ENCODE measurements at places on chromosomes 1 and 21. TPM values are rescaled to one million over a fixed set of nuclear protein-coding genes. Genes with fewer than 3 reads are reported as not detected.
A peak's percentile ranks its signal among the peaks of the same experiment; 100 is the strongest.

DNA sequence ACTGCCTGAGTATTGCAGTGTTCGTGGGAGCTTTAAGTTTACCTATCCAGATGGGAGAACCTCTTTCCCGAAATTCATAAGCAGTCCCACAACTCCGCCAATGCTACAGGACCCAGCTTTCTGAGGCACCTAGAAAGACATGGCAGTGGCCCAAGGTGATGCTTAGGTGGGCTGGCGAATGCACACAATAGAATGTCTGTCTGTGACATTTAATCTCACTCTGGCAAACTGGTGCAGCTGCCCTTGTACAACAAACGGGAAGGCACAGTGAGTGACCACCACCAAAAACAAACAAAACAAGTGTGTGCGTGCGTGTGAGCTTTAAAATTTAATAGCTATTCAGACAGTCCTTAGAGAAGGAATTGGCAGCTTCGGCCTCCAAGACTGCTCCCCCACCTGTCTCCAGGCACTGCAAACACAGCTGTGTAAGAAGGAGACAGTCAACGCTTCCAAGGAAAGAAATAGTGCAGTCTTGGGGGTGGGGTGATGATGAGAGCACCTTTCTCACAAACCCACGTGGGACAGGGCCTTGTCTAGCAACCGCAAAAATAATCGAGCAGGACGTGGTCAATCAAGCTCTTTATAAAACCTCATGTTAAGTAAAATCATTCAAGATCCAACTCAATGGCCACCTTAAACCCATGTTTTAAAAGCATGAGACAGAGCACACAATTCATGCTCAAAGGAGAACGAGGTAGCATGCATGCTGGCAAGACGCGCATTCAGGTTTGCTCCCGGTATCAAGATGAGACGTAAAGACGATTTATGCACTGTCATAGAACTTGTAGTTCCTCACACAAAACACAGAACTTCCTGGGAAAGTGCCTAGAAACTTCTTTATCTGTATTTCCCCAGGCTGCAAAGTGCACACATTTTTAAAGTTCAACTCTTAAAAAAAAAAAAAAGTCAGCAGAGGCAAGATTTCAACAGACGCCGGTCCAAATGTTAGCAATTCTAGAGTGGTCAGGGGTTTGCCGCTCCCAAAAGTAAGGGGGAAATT, 84.1 kb downstream of the TM2D1 start:
- H3K27me3 ChIP-seq = no peaks in the 10 kb centered on the region
- DNase-seq = no peak
- H3K36me3 ChIP-seq = no peaks in the 10 kb centered on the region
- H3K27ac ChIP-seq = peak overlapping the region; percentile 77

Gene PTGFR
- total RNA-seq = 3.8 TPM

GRCh38 chr1:179831852-179832699, 45.5 kb downstream of the TOR1AIP2 start:
- no peak overlapping the region for H3K27ac ChIP-seq
- H3K4me1 ChIP-seq = no peaks in the 10 kb centered on the region
- no peak overlapping the region for H3K4me3 ChIP-seq
- peak; percentile 89 for DNase-seq

GRCh38 chr1:195173753-195174152, 1434.5 kb downstream of the KCNT2 start:
- no peaks in the 10 kb centered on the region for H3K4me1 ChIP-seq
- no peak for DNase-seq
- no peaks in the 10 kb centered on the region for H3K27me3 ChIP-seq
- H3K36me3 ChIP-seq = no peaks in the 10 kb centered on the region

DNA sequence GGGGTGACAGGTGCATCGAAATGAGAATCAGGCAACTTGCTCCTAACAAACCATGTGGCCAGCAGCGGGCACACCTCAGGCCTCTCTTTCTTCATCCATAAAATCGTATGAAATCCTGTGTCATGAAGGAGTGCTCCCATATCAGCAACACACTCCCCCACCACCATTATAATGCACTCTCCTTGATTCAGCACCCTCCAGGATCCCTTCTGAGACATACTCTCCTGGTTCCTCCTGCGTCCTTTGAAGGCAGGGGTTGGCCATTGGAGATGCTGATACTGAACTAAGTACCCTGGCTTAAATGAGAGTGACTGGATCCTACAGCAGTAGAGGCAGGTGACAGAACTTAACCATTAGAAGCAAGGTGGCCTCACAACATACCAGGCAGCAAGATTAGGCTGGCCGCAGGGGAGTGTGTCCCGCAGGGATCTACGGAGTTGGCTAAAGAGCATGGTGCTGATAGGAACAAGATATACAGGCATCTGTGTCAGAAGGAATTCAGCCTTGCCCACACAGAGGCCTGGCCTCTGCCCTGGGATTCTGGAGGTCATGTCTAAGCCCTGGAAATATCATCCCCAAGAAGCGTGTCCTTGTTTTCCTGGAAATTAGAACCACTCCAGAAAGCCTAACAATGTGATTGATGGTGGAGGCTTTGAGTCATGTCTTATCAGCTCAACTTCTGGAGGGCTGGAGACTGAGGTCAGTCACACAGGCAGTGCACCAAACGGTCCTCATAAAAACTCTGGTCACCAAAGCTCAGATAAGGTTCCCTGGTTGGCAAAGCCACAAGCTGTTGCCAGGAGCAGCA, 16.8 kb downstream of the S100A7A start:
- no peak overlapping the region for H3K4me3 ChIP-seq
- peak; percentile 86 for DNase-seq
- H3K27ac ChIP-seq = no peak overlapping the region

Gene SLAMF1
- 1.2 TPM for total RNA-seq

Gene SLC16A1
- total RNA-seq = 31.6 TPM

Gene P3R3URF
- total RNA-seq = not detected

Gene PCAT6
- not detected for total RNA-seq

- H3K36me3 ChIP-seq = peaks cover 99% of the 10 kb centered on the region
- no peaks in the 10 kb centered on the region for H3K27me3 ChIP-seq
- H3K4me1 ChIP-seq = peaks cover 37% of the 10 kb centered on the region
- no peak overlapping the region for H3K4me3 ChIP-seq
- H3K27ac ChIP-seq = no peak overlapping the region
- DNase-seq = no peak
Measured at GRCh38 chr1:151238467-151238739, 16.1 kb upstream of the PSMD4 start.

Gene RCAN1
- 33.2 TPM for total RNA-seq

DNA sequence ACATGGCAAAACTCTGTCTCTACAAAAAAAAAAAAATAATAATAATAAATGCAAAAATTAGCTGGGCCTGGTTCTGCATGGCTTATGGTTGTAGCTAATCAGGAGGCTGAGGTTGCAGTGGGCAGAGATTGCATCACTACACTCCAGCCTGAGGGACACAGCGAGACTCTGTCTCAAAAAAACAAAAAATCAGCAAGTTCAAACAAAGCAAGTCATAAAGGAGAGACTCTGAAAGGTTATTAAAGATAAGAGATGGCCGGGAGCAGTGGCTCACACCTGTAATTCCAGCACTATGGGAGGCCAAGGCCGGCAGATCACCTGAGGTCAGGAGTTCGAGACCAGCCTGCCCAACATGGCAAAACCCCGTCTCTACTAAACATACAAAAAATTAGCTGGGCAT, 28.8 kb downstream of the COP1 start:
- DNase-seq = no peak
- H3K4me3 ChIP-seq = no peak overlapping the region
- H3K27ac ChIP-seq = no peak overlapping the region
- H3K27me3 ChIP-seq = no peaks in the 10 kb centered on the region

DNA sequence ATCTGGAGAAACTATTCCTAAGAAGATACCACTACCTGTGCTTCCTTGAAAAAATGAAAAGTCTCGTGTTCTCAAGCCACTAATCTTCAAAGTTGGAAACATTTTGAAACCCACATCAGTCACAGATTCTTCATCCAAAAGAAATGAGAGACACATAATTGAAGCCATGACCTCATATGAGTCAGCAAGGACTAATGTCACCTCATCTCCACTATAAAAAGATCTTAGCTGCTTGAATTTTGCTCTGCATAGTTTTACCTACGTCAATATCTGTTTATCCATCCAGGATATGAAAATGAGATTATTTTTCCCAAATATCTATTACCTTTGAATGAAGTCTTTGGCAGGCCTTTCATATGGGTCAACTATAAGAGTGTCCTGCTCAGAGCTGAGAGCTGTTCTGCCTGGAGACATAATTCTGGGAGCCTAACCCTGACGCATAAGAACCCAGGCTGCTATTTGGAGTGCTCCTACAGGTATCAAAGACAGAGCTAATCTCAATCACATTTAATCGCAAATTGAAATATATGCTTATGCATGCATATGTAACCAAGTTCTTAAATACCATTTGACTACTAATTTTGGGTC, 312.5 kb upstream of the PKN2 start:
- DNase-seq = no peak
- no peaks in the 10 kb centered on the region for H3K27me3 ChIP-seq
- H3K4me1 ChIP-seq = no peaks in the 10 kb centered on the region

GRCh38 chr1:219235903-219236481, 62.3 kb downstream of the LYPLAL1 start:
- no peak overlapping the region for H3K4me3 ChIP-seq
- H3K4me1 ChIP-seq = peaks cover 10% of the 10 kb centered on the region
- H3K27me3 ChIP-seq = no peaks in the 10 kb centered on the region
- H3K36me3 ChIP-seq = no peaks in the 10 kb centered on the region

Gene FAM72B
- not detected for total RNA-seq

Gene LRRC47
- 51.6 TPM for total RNA-seq

Gene NR5A2
- total RNA-seq = 0.83 TPM

DNA sequence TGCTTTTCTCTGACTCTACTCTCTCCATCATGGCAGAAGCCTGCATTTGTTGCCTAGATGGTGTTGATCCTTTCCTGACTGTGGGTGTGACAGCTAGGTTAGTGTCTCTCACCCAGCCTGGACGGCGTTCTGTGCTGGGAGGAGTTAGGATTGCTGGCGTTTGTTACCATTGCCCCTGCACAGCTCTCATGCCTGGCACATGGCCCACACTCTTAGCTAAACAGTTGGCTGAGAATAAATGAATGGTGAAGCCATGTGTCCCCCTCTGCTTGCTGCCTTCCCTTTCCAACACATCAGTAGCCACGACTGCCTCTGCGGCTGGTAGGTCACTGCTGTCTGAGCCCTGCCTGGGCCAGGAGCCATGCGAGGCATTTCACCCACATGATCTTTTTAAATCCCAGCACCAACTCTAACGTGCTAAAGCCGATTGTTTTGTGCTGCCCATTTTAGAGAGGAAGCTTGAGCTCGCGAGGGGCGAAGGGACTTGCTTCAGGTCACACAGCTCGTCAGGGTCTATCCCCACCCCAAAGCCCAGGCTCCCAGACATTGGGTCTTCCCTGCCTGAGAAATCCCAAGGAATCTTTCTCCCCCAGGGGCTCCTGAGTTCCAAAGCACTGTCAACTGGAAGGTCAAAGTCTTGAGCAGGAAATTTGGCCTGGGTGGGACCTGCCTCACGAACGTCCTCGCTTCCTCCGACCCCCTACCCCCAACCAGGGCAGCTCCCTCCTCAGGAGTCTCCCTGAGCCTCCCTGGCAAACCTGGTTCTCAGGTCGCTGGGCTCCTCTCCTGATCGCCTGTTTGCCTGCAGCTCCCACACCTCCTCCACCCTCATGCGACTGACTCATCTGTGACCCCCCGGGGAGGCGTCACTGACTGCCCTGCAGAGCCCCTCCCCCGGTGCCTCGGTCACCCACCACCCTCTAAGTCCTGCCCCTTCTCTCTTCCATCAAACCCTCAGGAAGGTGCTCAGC, 271.7 kb upstream of the C1orf174 start:
- H3K27me3 ChIP-seq = no peaks in the 10 kb centered on the region
- DNase-seq = peak; percentile 89
- H3K4me3 ChIP-seq = no peak overlapping the region
- no peaks in the 10 kb centered on the region for H3K4me1 ChIP-seq
- no peak overlapping the region for H3K27ac ChIP-seq
- no peaks in the 10 kb centered on the region for H3K36me3 ChIP-seq

DNA sequence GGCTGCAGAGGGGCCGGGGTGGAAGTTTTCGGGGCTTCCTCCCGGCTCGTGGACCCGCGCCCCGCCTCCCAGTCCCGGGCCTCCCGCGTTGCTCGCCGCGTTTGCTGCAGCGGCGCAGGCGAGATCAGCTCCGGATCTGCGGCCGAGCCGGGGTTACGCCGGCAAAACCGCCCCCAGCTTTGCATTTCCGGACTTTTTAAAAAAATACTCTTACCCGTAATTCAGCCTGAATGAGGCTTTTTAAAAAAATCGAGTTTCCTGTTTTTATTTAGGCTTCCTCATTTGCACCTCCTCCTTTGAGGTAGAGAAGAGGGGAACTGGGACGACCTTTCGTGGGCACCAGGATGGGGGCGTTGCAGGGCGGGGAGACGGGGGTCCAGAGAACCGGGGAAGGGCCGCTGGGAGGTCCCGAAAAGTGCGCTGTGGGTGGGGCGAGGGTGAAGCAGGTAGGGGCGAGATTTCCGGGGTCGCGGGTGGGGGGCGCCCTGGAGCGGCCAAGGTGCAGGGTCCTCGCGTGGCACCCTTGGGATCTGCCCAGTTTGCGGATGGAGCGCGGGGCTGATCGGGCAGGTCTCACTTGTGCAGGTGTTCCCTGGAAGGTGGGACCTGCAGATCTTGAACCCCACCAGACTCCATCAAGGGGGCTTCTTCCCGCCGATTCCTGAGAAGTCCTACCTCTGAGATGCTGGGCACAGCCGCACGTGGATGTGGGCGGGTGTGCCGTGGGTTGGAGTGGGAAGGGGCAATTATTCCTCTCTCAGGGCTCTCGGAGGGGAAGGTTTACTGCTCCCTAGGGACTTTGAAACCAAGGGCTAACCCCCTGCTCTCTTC, 1.1 kb downstream of the PIK3CD start:
- no peak for DNase-seq
- H3K27ac ChIP-seq = peak overlapping the region; percentile 55
- peak overlapping the region; percentile 52 for H3K4me3 ChIP-seq
- no peaks in the 10 kb centered on the region for H3K36me3 ChIP-seq

Gene OR2T29
- total RNA-seq = not detected

Gene LMX1A
- not detected for total RNA-seq

- H3K4me1 ChIP-seq = peaks cover 35% of the 10 kb centered on the region
- no peaks in the 10 kb centered on the region for H3K27me3 ChIP-seq
- peak overlapping the region; percentile 10 for H3K27ac ChIP-seq
- H3K4me3 ChIP-seq = no peak overlapping the region
- no peak for DNase-seq
Measured at GRCh38 chr1:33324677-33325575, 4.0 kb upstream of the A3GALT2 start.

Gene BTG2
- 67.7 TPM for total RNA-seq

DNA sequence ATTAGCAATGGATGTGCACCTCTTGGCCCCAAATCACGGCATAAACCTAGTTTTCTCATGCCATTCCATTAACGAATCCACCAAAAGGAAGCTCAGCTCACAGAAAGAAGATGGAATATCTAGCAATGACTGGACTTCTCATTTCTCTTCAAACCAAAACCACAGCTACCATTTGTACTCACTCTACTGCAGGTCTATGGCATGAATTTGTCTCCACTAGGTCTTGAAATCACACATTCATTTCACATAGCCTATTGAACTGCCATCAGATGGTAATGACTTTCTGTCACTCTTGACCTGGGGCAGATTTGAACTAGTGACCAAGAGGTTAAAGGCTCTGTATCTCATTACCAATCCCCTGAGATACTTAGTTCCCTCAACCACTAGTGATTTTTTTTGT, 382.7 kb downstream of the DPYD start:
- H3K36me3 ChIP-seq = no peaks in the 10 kb centered on the region
- H3K4me3 ChIP-seq = no peak overlapping the region
- H3K4me1 ChIP-seq = no peaks in the 10 kb centered on the region
- DNase-seq = no peak
